Stimulated activated CD4-positive, alpha-beta T cell treated with anti-CD3 and anti-CD28 coated beads, Interleukin-2, amount 100 ng/mL, for 48 hours (primary cell): ENCODE measurements at places on chromosomes 16 and 17.

- no peak for DNase-seq
These were observed 10.2 kb downstream of the CACNB1 start for GRCh38 chr17:39187152-39187830.

GRCh38 chr17:1496869-1497268 lies 4.4 kb upstream of the MYO1C start:
- no peak for DNase-seq

DNA sequence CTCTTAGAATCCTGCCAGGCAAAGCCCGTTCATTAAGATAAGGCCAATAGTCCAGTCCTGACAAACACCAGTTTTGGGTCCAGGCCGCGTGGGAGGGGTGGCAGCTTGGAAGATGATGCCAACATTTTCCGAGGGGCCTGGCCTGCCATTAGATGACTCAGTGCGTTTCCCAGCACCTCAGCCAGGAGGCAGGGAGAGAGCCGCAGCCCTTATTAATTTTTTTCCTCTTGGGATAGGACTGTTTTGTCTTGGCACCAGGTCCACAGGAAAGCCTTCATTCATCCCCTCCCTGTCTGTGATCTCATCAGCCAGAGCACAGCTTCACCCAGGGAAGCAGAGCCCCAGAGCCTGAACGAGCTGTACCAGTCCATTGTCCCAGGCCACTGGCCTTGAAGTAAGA lies 4.7 kb upstream of the NDEL1 start:
- no peak for DNase-seq

GRCh38 chr16:85124636-85125346 lies 12.5 kb upstream of the CIBAR2 start:
- no peak for DNase-seq

DNA sequence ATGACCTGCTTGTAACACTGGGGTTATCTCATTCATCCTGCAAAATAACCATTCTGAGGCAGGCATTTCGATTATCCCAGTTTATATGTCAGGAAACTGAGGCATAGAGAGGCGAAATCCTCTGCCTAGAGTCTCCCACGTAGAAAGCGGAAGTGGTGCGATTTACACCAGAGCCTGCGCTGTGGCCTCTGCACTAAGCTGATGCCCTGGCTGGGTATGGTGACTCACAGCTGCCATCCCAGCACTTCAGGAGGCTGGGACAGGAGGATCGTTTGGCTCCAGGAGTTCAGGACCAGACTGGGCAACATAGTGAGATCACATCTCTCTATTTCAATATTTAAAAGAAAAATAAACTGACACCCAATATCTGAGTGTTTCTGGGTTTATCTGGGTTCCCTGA lies 59.3 kb upstream of the BCO1 start:
- no peak for DNase-seq

DNA sequence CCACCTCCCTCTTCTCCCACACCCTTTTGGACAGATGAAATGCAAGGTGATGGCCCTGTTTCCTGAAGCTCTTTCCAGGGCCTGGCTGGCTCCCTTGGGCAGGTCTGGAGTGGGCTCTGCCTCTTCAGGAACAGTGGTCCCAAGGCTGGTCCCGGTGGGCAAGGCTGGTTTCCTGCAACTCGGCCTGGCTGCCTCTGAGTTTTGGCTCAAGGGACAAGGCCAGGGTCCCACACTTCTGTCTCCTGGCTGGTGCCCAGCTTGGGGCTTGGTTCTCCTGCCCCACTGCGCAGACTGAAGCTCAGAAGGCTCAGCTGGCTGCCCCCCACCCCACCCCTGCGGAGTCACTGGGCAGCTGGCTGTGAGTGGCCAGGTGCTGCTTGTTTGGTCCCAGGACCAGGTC lies 3.8 kb upstream of the ACTG1 start:
- no peak for DNase-seq

DNA sequence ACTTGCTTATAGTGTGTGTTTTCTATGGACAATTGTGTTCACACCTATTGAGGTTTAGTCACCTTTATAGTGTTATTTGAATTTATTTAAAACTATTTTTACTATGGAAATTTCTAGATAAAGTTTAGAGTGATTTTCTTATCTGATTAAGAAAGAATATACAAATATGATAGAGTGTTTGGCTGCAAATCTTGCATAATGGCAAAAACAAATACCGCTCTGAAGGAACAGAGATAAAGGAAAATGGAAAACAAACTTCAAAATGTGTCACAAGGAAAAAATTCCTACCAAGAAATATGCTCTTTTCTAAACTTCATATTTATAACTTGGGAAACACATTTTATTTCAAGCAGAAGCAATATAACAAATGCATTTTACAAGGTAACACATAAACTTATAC lies 423.1 kb downstream of the TOX3 start:
- no peak for DNase-seq

GRCh38 chr17:59355702-59356325 lies 24.4 kb downstream of the YPEL2 start:
- no peak for DNase-seq

DNA sequence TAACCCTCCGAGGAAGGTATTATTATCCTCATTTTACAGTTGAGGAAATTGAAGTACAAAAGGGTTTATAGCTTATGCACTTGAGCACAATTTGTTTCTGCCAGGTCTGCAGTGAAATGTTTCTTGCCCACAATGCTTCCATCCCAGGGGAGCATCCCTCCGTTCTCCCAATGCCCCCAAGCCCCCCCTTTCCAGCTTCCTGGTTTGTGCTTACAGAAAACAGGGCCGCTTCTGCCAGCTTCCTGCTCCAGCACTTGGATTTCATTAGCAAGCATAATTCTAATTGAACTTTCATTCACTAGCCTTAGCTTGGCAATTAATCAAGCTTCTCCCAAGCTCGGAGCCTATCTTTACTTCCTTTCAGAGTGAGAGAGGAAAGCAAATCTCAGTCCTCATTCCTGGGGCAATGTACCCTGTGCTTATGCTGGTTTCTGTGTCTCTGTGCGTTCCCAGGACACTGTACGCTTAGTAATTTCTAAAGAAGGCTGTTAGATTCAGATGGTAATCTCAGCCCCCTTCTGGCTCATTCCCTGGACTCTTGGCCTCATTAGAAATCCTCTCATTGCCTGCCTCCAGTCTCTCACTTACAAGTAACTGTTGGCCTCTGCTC lies 141.6 kb downstream of the HS3ST2 start:
- DNase-seq: no peak

GRCh38 chr17:7885367-7886226 lies 3.0 kb upstream of the CHD3 start:
- peak; percentile 22 for DNase-seq

- no peak for DNase-seq
These were observed 95.5 kb downstream of the SDK2 start for GRCh38 chr17:73548620-73549311.

DNA sequence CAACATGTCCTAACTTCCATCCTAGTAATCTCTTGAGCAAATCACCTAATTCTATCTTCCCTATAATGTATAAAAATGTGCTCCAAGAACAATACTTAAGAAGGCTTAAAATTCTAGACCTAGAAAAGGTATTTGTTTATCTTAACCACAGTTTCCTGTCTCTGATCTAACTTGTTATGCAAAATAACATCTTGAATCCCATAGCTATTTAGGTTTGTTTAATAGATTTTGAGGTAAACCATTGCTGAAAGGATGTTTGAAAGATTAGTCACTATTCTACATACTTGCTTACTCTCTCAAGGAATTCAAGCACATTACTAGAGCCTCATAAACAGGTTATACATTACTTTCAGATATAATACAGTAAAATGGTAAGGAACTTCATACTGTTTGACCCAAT lies 13.0 kb downstream of the CA10 start:
- no peak for DNase-seq

GRCh38 chr16:24995469-24995868 lies 19.7 kb downstream of the ARHGAP17 start:
- DNase-seq: no peak
